ENCODE measurements at places on chromosomes 1 and 21.

- no peak for DNase-seq
Observed at GRCh38 chr1:165116732-165117131, 239.8 kb downstream of the LMX1A start.

DNA sequence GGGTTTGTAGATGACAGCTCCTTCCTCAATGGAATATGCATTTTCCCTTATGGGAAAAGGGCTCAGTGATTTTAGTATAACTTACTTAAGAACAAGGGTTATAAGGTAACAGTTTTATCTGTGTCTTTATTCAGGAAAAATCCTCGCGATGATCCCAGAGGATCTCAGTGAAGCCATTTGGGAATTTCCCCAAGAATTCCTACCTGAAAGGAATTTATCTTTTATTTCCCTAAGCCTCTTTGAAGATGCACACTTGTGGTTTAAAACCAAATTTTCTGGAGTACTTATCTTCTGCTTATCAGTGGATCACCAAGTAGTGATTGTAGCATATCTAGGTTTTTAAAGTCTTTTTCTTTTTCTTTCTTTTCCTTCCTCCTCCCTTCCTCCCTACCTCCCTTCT is 58.8 kb downstream of the AK4 start:
- no peak for DNase-seq

GRCh38 chr1:208979776-208980175 is 603.7 kb upstream of the CAMK1G start:
- no peak for DNase-seq

DNA sequence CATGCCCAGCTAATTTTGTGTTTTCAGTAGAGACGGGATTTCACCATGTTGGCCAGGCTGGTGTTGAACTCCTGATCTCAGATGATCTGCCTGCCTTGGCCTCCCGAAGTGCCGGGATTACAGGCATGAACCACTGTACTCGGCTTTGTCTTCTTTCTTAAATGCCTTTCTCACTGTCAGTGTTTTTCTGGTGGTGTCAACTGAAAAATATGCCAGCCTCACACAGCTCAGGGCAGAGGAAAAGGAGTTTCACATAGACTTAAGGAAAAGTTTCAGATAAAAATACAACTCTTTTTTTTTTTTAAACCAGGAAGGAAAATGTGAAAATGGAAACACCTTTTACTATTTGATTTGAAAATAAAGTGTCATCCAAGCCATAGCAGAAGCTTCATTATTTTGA is 4.6 kb upstream of the MAB21L3 start:
- no peak for DNase-seq

- no peak for DNase-seq
Observed at GRCh38 chr1:203295796-203296195, 9.5 kb upstream of the BTG2 start.

DNA sequence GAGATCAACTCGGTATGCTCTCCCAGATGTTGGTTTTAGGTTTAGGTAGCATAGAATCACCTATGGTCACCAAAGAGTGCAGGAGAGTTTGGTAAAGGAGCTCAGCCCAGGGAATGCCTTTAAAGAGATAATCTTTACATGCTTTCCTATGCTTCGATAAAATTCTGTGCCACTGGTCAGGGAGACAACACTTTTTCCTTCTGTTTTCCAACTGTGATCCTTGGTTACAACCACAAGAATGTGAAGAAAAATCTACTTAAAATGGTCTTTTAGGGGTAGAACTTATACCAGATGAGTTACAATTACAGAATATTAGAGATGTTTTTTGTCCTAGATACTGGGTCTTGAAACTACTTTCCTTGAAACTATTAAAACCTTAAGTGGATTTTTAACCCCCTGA is 895.6 kb downstream of the TTLL7 start:
- no peak for DNase-seq

DNA sequence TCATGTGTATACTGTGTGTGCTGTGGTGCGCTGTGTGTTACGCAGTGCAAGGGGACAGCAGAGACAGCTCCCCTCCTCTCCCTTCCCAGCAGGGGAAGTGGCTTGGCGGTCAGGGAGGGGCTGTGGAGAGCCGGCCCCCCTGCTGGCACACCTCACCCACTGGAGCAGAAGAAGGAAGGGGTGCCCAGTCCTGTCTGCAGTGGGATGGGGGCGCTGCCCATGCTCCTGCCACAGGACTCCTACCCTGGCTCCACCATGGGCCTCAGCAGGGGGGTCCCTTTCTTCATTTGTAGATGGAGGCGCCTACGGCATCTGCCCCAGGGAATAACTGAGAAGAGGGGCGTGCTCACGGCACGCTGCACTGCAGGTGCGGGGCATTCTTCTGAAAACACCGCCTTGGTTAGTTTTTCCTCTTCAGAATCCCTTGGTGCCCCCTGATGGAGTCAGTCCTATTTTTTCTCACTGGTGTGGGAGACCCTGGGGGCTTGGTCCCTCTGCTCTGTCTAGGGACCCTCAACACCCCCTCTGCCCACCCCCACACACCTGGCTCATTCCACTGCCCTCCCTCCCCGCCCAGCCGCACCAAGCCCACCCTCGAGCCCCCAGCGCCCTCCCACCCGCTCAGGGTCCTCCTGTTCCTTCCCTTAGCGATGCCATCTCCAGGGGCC is 13.8 kb upstream of the LDLRAP1 start:
- DNase-seq = no peak

- DNase-seq = no peak
Observed at GRCh38 chr21:21165063-21165645, 166.9 kb downstream of the NCAM2 start.

DNA sequence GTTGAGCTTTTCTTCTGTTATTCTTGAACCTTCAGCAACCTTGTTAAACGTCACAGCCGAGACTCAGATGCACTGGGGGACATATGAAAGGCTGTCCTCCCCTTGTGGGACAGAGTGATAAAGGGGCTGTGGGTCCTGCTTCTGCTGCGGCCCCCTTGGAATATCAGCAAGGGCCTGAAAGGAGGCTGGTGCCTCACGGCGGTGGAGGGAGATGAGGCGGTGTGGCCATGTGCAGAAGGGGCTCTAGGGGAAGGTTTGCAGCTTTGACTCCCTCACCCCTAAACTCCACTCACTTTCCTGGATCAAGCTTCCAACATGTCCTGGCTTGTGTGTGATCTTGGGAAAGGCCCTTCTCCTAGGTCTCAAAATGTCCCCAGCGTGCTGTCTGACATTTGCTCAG is 270.7 kb upstream of the CSF3R start:
- no peak for DNase-seq

- DNase-seq = no peak
Observed at GRCh38 chr1:99672038-99672437, 26.1 kb downstream of the PALMD start.

GRCh38 chr1:38256072-38256471 is 209.5 kb upstream of the POU3F1 start:
- no peak for DNase-seq

DNA sequence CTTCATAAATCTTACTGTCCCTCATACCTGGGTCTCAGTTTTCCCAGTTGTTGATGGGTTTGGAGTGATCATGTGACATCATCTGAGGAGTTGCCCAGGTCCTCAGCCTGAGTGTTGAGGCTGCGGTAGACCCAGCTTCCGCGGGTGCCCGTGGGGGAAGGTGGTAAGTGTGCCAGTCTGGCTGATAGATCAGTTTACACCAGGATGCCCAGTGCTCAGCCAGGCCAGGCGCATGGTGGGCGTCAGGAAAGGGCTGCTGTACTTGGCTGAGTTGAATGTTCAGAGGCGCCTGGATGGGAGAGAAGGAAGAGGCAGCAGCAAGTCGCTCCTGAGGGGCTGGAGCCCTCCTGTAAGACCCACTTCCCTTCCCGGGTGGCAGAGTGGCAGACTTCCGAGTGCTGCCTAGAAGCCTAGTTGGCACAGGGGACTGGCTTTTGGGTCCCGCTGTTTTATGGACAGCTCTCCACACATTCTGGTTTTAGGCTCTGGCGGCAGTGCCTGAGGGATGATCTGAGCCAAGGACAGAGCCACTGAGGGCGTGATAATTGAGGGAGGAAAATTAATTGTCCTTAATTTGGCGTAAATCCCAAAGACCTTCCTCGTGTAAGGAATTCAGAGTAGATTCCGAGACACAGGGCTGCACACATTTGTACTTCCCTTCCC is 35.8 kb downstream of the PTPRF start:
- no peak for DNase-seq

- no peak for DNase-seq
Observed at GRCh38 chr1:99670583-99670982, 24.7 kb downstream of the PALMD start.
